ENCODE measurements at places on chromosomes 5 and 9.

GRCh38 chr9:132626285-132626684 lies 43.5 kb downstream of the DDX31 start:
- no peak for DNase-seq

- DNase-seq: no peak
Measured at GRCh38 chr5:98741926-98742325, 31.5 kb upstream of the RGMB start.

DNA sequence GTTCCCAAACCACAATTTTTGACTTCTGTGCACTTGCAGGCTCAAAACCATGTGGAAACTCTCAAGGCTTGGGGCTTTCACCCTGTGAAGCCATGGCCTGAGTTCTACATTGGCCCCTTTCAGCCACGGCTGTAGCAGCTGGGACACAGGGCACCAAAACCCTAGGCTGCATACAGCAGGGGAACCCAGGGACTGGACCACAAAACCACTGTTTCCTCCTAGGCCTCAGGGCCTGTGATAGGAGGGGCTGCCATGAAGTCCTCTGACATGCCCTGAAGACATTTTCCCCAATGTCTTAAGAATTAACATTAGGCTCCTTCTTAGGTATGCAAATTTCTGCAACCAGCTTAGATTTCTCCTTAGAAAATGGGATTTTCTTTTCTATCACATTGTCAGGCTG lies 312.1 kb upstream of the TUSC1 start:
- no peak for DNase-seq

DNA sequence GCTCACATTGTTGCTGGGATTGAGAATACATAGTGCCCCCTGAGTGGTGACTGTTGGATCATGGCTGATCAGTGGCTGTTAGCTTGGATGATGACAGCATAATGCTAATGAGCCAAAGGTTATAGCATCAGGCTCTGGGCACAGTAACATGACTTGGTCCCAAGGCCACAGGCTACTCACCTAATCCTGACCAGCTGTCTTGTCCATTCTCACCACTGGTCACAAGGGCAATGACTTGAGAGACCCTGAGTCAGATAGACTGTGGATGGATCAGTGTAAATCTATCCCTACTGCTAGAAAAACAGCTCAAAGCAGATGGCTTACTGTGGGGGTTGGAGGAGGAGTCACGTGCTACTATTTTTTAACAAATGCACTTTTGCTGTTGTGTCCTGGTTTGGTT lies 74.7 kb downstream of the AOPEP start:
- no peak for DNase-seq

DNA sequence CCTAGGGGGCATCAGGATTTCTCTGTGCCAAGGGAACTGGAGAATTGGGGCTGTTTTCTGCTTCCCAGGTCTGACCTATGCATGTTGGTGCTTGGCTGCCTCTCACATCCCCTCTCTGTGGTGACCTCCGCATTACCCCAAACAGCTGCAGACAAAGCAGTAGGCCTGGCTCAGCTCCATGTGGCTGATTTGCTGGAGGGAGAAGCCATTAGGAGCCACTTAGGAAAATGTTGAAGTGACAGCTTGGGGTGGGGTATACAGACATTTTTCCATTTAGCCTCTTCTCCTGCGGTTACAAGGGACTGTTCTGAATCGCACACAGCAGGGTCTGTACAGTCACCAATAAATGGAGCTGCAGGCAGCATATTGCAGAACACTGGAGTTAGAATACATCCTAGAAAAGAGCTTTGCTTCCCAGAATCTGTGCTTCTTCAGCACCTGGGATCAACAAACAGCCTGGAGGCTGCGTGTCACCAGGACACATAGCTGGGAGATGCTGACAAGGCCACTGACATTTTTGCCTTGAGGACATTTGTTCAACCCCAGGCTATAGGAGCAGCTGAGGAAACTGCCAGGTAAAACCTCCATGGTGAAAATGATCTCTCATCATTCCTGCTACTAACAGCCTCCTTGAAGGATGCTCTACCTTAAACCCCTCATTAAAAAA lies 335.3 kb downstream of the DIRAS2 start:
- DNase-seq: no peak

- DNase-seq: peak; percentile 46
Measured at GRCh38 chr5:169650701-169651331, 13.7 kb downstream of the DOCK2 start.

DNA sequence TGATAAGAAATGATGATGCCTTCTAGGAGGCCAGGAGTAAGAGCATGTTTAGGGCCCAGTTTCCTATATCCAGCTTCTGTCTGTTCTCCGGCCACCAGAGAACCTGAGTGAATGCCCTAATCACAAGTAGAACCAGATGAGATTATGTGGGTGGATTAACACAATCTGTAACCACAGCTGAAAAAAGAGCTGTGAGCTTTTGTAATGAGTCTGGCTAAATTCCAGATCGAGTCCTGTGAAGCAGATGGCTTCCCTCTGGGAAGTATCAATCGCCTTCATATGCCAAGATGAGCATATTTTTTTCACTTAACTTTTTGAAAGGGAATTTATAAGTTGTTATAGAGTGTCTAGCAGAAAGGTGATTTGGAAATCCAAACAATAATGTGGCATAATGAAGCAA lies 99.8 kb downstream of the NNT start:
- DNase-seq: no peak

DNA sequence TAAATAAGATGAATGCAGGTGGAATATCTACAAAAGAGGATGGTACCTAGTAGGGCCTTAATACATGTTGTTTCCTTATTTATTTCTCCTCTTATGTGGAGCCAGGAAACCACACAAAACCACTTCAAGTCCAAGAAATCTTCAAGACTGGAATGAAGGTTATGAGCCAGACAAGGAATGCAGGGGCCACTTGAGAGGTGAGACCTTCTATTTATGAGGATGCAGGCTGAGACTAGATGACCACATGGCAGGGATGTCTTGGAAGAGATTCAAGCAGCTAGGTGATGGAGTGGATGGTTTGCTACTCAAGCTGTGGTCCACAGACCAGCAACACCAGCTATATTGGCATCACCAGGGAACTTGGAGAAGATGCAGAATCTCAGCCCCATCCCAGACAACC lies 92.2 kb downstream of the TNC start:
- DNase-seq: no peak

GRCh38 chr5:72622170-72622760 lies 115.1 kb upstream of the ZNF366 start:
- DNase-seq: no peak

DNA sequence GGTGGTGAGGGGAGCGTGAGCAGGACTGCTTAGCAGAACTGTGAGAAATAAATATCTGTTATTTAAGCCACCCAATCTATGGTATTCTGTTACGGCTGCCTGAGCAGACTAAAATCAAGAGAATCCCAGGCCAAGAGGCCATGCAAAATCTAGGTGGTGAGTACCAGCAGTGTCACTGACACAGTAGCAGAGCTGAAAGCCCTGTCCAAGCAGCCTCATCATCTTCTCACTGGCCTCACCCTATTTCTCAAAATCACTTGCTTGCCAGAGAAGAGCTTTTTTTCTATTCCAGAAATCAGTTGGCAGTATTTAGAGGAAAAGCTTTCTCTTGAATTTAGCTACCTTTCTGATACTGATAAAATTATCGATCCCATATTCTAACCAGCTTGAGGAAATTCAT lies 68.0 kb downstream of the RETREG1 start:
- DNase-seq: no peak

DNA sequence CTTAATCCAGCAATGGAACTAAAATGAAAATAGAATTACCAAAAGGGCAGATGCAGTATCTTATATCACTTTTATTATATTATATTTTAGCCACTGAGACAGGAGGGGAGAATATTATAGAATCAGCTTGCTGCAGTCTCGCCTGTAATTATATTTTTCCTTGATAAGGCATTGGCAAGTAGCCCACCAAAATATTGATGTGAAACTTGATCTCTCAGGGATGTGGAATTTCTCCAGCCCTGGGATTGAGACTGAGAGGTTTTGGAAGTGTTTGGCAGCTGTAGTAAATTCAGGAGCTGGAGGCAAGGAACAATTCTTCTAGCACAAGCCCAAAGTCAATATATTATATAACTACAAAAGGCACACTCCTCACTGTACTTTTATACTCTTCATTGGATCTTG lies 142.1 kb upstream of the ADAMTSL1 start:
- DNase-seq: no peak

- no peak for DNase-seq
Measured at GRCh38 chr5:32627219-32627870, 42.0 kb downstream of the SUB1 start.

Measured in inflammatory macrophage (primary cell).